Purkinje cell (primary cell): ENCODE measurements at places on chromosomes 11 and 22. TPM values are rescaled to one million over a fixed set of nuclear protein-coding genes. Genes with fewer than 3 reads are reported as not detected.

Gene ESAM
- polyA plus RNA-seq: 0.48 TPM in 1 of 2 replicates, not detected in the other

Gene OSM
- polyA plus RNA-seq: not detected in 2 replicates

Gene IFITM1
- polyA plus RNA-seq: 3.2 and 3.6 TPM in 2 replicates

Gene RBMXL2
- polyA plus RNA-seq: not detected in 2 replicates

Gene RASSF10
- polyA plus RNA-seq: 0.08 TPM in 1 of 2 replicates, not detected in the other

Gene TMA7B
- not detected in 2 replicates for polyA plus RNA-seq

Gene PSMC3
- polyA plus RNA-seq: 72.9 and 74.2 TPM in 2 replicates

Gene CASTOR1
- 2.2 and 3.3 TPM in 2 replicates for polyA plus RNA-seq

Gene DRD4
- polyA plus RNA-seq: not detected in 2 replicates

Gene MS4A3
- polyA plus RNA-seq: not detected in 2 replicates

Gene INS
- not detected in 2 replicates for polyA plus RNA-seq

Gene RNF215
- polyA plus RNA-seq: 0.75 and 2.5 TPM in 2 replicates

Gene ZNF280B
- 8.8 and 8.9 TPM in 2 replicates for polyA plus RNA-seq

Gene FADS1
- 25.7 and 34.0 TPM in 2 replicates for polyA plus RNA-seq

Gene MMP8
- polyA plus RNA-seq: not detected in 2 replicates

Gene NPAS4
- 0.16 TPM in 1 of 2 replicates, not detected in the other for polyA plus RNA-seq

Gene CYB5R2
- not detected in 2 replicates for polyA plus RNA-seq

Gene APOA1
- 12.6 and 17.5 TPM in 2 replicates for polyA plus RNA-seq

Gene PNPLA2
- polyA plus RNA-seq: 0.77 and 3.1 TPM in 2 replicates

Gene RTL10
- 2.3 and 2.5 TPM in 2 replicates for polyA plus RNA-seq

Gene TMEM151A
- 6.2 and 8.1 TPM in 2 replicates for polyA plus RNA-seq

Gene ACR
- not detected in 2 replicates for polyA plus RNA-seq

Gene HOATZ
- polyA plus RNA-seq: not detected in 2 replicates

Gene PHETA2
- not detected in 2 replicates for polyA plus RNA-seq

Gene XKR3
- not detected in 2 replicates for polyA plus RNA-seq

Gene NXPE2
- 0.30 TPM in 1 of 2 replicates, not detected in the other for polyA plus RNA-seq

Gene TUBA8
- 56.8 and 71.9 TPM in 2 replicates for polyA plus RNA-seq

Gene WT1
- polyA plus RNA-seq: 2.7 and 10.4 TPM in 2 replicates
